Right cardiac atrium (tissue), 5 donors: ENCODE measurements at places on chromosomes 2 and 18. TPM values are rescaled to one million over a fixed set of nuclear protein-coding genes. Genes with fewer than 3 reads are reported as not detected.

GRCh38 chr2:233982421-233983121, 65.4 kb downstream of the TRPM8 start:
- no peak for DNase-seq

- no peak for DNase-seq
Observed at GRCh38 chr2:66431274-66431642, 3.7 kb upstream of the MEIS1 start.

The MAL gene
- polyA plus RNA-seq = 14.6 TPM

The CHRNG gene
- polyA plus RNA-seq = not detected
